ENCODE measurements at places on chromosomes 6 and 20.

DNA sequence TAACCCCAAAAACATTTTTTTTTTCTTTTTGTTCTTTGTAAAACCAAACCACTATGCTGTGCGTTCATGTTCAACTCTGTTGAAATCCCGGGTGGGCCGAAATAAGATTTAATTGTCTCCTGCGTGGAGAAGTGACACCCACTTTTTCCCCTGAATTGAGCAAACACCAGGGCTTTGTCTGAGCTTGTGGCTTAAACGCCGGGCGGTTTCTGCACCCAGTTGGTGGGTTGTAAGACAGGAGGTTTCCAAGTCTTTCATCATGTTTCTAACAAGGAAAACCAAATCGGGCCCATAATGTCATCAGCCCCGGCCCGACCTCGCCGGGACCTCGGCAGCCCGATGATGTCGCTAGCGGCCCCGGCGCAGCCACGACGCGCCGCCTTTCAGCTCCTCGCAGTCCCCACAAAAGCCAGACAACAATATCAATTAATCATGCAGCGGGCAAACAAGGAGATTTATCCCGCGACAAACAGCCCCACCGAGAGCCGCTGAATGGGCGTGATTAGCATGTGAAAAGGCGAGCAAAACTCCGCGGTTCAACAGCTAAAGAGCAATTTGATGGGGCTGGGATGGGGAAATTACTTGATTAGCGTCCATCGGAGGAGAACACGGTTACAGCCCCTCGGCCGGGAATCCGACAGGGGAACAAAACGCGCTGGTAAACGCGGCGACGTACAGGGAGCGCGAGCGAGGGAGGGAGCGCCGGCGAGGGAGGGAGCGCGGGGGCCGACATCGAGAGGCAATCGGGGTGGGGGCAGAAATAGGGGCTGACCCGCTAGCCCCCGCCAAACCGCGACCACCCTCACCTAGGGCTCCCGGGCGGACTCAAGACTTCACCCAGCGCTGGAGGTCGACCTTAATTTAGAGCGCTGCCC is 5.3 kb downstream of the LINC00237 start:
- DNase-seq = no peak

DNA sequence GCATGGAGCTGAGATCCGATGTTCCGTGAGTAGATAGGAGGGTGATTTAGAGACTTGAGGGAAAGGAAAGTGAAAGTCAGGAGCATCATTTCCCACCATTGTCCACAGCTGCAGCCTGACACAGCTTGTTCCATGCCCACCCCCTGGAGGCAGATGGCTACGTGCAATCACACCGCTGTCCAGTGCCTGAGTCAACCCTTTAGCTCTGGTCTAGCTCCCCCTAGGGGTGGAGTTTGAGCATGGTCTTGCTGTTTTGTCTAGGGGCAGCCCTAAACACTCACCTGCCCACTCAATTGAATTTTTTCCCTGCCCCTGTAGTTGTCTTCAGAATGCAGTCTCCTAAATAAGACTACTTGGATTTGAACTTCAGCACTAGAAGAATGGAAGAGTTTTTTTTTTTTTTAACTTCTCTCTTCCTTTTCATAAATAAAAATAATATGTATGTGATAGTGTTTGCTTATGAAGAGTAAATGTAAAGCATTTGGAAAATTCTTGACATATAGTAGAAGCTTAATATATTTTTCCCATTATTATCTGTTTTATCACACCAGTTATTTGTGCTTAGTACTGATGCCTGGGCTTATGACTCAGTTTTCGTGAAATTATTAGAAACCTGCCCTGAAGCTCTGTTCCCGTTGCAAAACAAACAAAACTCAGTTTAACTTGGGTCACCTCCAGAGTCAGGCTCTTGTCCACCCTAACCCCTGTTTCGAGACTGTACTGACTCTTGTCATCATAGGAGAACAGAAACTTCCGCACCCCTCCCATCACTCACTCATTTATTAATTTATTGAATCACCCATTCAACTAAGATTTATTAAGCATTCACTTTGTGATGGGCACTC is 814.8 kb downstream of the MAFB start:
- DNase-seq = peak; percentile 66

- no peak for DNase-seq
These were observed 17.7 kb upstream of the CDH4 start for GRCh38 chr20:61234224-61234890.

- peak; percentile 56 for DNase-seq
These were observed 55.5 kb upstream of the SGK1 start for GRCh38 chr6:134373282-134373922.

DNA sequence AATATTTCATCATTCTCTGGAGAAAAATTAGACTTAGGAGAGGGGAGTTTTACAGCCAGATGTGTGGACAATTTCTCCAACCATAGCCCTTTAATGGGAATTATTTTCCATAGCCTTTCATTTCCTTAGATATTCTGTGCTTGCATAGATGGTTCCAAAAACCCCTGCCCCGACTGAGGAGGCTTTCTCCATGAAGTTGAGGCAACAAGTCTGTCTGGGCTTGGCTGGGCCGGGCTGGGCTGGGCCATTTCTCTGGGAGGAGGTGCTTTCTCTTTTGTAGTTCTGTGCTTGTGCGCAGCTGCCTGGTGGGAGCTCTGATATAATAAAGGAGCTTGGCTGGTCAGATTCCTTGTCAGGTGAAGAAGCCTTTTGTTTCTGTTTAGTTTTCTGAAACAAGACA is 71.4 kb downstream of the SOBP start:
- DNase-seq = no peak

GRCh38 chr6:25635886-25636317 is 16.1 kb upstream of the SCGN start:
- DNase-seq = no peak

- peak; percentile 42 for DNase-seq
These were observed 1.5 kb upstream of the CPNE5 start for GRCh38 chr6:36840432-36841403.

DNA sequence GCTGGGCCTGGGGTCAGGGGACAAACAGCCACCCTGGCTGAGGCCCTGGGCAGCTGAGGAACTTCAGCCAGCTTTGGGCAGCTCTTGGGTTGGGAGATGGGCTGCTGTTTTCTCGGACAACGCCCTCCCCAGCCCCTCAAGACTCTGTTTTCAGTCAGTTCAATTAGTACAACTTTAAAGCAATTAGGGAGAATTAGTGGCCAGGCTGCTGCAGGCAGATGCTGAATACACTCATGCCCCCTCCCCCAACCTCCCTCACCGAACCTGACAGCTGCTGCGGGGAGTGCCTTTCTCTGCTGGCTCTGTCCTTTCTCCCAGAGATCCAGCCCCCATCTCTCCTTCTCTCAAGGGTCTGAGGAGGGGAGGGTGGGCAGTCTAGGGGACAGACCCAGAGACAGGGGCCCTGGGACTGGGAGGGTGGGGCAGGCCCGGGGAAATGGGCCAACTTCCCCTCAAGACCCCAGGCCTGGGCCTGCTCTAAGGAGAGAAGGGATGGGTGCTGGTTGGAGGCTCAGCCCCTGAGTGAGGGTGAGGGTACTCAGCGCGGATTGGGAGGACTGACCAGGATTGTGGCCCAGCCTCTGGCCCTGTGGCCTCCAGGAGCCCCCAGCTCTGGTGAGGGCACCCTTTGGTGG is 17.8 kb upstream of the MYT1 start:
- DNase-seq = no peak

GRCh38 chr6:167833396-167833763 is 6.7 kb downstream of the AFDN start:
- DNase-seq = no peak

- DNase-seq = no peak
These were observed 118.9 kb upstream of the NXT1 start for GRCh38 chr20:23231561-23232218.

GRCh38 chr6:39979461-39980328 is 45.4 kb upstream of the MOCS1 start:
- DNase-seq = no peak

GRCh38 chr20:50392138-50392866 is 117.9 kb upstream of the PTPN1 start:
- no peak for DNase-seq

DNA sequence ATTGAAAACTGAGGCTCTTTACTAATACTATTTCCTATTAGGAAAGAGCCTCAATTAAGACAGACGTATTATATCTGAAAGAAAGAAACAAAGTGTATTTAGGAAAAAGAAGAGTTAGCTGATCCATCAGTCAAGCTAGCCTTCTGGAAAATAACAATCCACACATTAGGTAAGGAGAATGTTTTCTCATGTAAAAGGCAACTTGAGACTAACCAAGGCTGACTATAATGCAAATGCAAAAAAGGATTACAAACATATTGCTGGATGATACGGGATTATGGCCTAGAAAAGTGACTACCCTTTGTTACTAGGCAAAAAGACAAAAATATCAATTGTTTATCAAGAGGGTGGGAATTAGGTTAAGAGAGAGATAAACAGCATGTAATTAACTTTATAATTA is 176.9 kb downstream of the RFPL4B start:
- DNase-seq = no peak

- DNase-seq = no peak
These were observed 1.3 kb downstream of the LSM14B start for GRCh38 chr20:62123450-62124118.

DNA sequence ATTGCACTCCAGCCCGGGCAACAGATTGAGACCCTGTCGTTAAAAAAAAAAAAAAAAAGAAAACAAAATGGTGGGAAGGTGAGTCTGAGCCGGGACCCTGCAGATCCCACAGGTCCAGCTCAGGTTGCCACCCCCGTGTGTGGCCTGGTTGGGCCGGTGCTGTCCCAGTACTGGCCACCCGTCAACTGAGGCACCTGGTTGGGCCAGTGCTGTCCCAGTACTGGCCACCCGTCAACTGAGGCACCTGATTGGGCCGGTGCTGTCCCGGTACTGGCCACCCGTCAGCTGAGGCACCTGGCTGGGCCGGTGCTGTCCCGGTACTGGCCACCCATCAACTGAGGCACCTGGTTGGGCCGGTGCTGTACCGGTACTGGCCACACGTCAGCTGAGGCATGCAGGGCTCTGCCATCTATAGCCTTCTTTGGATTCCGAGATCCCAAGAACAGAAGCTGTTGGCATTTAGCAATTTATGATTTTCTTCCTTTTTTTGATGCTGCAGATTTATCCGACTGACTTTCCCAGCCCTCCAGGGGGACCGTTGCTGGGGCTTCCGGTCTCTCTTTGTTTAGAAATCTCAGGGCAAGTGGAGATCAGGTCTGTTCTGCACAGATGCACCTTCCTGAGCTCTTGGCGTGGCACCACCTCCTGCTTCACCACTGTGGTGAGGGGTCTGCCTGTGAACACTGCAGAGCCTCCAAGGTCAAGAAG is 113.8 kb downstream of the SYCP2 start:
- no peak for DNase-seq

DNA sequence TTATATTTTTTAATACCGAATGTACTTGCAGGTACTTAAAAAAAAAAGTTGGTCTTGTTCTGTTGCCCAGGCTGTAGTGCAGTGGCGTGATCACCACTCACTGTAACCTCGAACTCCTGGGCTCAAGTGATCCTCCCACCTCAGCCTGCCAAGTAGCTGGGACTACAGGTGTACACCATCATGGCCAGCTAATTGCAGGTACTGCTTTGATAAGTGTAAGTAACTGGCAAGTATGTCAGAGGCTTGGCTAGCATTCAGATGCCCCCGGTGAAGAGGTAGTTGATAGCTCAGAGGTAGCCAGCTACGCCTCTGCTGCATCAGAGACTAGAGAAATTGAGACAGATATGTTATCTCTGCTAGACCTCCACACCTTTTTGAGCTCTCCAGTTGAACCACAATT is 40.5 kb downstream of the BTBD9 start:
- no peak for DNase-seq

DNA sequence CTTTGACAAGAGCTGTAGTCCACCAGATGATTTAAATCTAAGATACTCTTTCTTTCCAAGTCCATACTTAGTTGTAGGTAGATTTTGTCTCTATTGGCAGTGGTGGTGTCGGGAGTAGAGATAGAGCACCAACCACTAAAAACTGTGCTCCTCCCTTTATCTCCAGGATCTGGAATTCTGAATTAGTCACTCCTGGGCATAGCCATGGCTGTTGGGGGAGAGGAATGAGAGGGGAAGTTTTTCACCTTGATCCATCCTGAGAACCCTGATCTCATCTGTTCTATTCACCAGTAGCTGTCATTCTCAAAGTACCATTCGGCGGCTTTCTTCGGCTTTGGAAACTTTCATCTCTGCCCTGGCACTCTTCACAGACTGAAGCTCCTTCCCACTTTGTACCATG is 35.6 kb upstream of the NKX2-4 start:
- DNase-seq = no peak

DNA sequence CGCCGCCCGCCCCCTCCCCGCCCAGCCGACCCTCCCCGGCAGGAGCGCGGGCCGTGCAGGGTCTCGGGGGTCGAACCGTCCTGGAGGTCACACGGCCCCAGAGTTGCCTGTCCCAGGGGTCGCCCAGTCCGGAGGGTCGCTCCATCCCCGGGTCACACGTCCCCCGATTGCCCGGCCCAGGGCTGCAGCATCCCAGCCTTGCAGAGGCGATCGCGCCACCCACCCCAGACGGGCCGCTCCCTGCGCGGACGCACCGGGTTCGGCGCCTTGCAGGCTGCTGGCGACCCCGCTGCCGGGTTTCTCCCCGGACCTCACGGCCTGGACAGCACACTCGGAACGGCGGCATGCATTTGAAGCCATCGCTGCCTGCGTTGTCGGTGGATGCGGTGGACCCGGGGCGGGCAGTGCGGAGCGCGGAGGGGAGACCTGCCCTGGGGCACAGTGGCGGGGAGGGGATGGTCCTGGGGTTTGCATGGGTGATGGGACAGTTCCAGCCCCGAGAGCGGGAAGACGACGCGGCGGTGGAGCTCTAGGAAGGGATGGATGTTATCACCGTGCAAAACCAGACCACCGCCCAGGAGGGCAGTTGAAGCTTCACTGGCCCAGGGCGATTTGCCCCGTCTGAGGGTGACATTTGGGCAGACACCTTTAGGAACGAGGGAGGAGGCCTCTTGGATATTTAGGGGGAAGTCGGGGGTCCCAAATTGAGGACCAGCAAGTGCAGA is 22.7 kb upstream of the FRMD1 start:
- DNase-seq = no peak

- DNase-seq = no peak
These were observed 65.9 kb downstream of the FAM135A start for GRCh38 chr6:70479236-70479635.

GRCh38 chr6:70669133-70669532 is 1.4 kb downstream of the SMAP1 start:
- DNase-seq = no peak

- DNase-seq = no peak
These were observed 164.1 kb downstream of the UTRN start for GRCh38 chr6:144449218-144449617.

DNA sequence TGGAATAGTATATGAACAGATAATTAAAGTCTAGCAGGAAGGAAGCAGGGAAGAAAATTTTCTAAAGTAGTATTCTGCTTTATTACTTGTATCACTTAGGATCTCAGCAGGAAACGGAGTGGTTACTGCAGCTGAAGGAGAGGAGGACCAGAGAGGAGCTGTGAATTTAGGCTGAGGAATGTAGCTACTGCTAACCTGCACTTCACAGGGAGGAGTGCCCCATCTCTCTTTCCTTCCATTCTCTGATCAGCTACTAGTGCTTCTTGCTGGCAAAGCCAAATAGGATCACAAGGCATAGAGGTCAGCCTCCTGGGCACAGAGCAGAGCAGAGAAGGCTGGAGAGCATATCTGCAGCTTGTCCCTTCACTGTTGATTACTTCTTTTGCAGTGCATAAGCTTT is 205.3 kb upstream of the ASCC3 start:
- DNase-seq = no peak

GRCh38 chr6:55100686-55101085 is 73.6 kb upstream of the HCRTR2 start:
- DNase-seq = no peak

GRCh38 chr6:42168650-42169049 is 4.5 kb upstream of the GUCA1A start:
- DNase-seq = no peak

Measured in hematopoietic multipotent progenitor cell treated with erythropoietin and hydrocortisone succinate and interleukin-3 and kit ligand, for 8 days (in vitro differentiated cells).